ENCODE measurements at places on chromosomes 3 and 15. TPM values are rescaled to one million over a fixed set of nuclear protein-coding genes. Genes with fewer than 3 reads are reported as not detected.

Gene ZNF80
- 1.00 TPM for total RNA-seq

Gene FAM107A
- not detected for total RNA-seq

Gene ITGB5
- total RNA-seq = 0.34 TPM

Gene CD200
- 9.4 TPM for total RNA-seq

Gene SH3GL3
- not detected for total RNA-seq

Gene DUOX1
- total RNA-seq = not detected

Gene HRG
- not detected for total RNA-seq

Gene CPNE4
- total RNA-seq = not detected

Gene SPPL2A
- total RNA-seq = 90.2 TPM

Gene PLCB2
- 192 TPM for total RNA-seq

Gene RGMA
- not detected for total RNA-seq

Gene PRR20G
- not detected for total RNA-seq

Gene COL8A1
- total RNA-seq = not detected

Gene HGD
- total RNA-seq = 0.50 TPM

Gene ACAN
- total RNA-seq = not detected

Gene SRGAP3
- 7.1 TPM for total RNA-seq

Gene CEP19
- total RNA-seq = 7.6 TPM

Gene CCR8
- 12.6 TPM for total RNA-seq

Gene IL16
- total RNA-seq = 199 TPM

Gene GP9
- total RNA-seq = not detected

Gene TMEM212
- total RNA-seq = not detected

Gene APEH
- 108 TPM for total RNA-seq

Gene LIPC
- 3.0 TPM for total RNA-seq

Gene SCG3
- not detected for total RNA-seq

Gene P2RY14
- total RNA-seq = 0.57 TPM

Gene PRICKLE2
- not detected for total RNA-seq

Gene FSIP1
- total RNA-seq = 0.32 TPM

Gene MYO5C
- 1.2 TPM for total RNA-seq

Gene USP4
- 84.2 TPM for total RNA-seq

Gene PLD1
- total RNA-seq = 1.2 TPM

Gene CPOX
- total RNA-seq = 69.9 TPM

Gene KLF13
- 171 TPM for total RNA-seq

Gene ADGRG7
- total RNA-seq = not detected

Gene RAB6B
- total RNA-seq = 0.91 TPM

Gene FOXL2
- total RNA-seq = not detected

Gene GOLGA8J
- total RNA-seq = not detected

Gene ZWILCH
- 31.8 TPM for total RNA-seq

Gene GRIP2
- not detected for total RNA-seq

Gene LIPH
- total RNA-seq = not detected

Gene NR2E3
- not detected for total RNA-seq

Gene CPLX3
- total RNA-seq = 0.25 TPM

Gene HDC
- 0.32 TPM for total RNA-seq

Gene ARPP21
- total RNA-seq = not detected

Gene HYKK
- total RNA-seq = 0.77 TPM

Gene NUP210
- 194 TPM for total RNA-seq

Gene FILIP1L
- total RNA-seq = 5.0 TPM

Data from T-helper 2 cell treated with Interferon-gamma antibody and Interleukin-4, amounts not matched to agents 100 ng/mL and 5 ng/mL, for 36 hours (primary cell).